Stomach (tissue), 19 donors: ENCODE measurements at places on chromosomes 11 and 22. TPM values are rescaled to one million over a fixed set of nuclear protein-coding genes. Genes with fewer than 3 reads are reported as not detected.
A peak's percentile ranks its signal among the peaks of the same experiment; 100 is the strongest.

MRGPRE gene
- not detected for total RNA-seq

OR5A1 gene
- not detected for total RNA-seq

FXYD2 gene
- not detected for total RNA-seq

FBXO3 gene
- 4.9 TPM for total RNA-seq

TSGA10IP gene
- not detected for total RNA-seq

VWA5A gene
- total RNA-seq, result 111 TPM

CREB3L1 gene
- 42.6 TPM for total RNA-seq

GRCh38 chr11:126354631-126355323 is 709 bp upstream of the ST3GAL4 start:
- peak overlapping the region; percentile 73 for H3K4me3 ChIP-seq
- no peaks in the 10 kb centered on the region for H3K36me3 ChIP-seq
- H3K4me1 ChIP-seq, result peaks cover 28% of the 10 kb centered on the region
- peak overlapping the region; percentile 82 for H3K27ac ChIP-seq
- no peaks in the 10 kb centered on the region for H3K27me3 ChIP-seq

GRCh38 chr11:92685049-92685448 is 284.4 kb upstream of the MTNR1B start:
- no peaks in the 10 kb centered on the region for H3K36me3 ChIP-seq
- H3K27ac ChIP-seq, result no peak overlapping the region
- DNase-seq, result no peak
- no peak overlapping the region for H3K4me3 ChIP-seq
- no peaks in the 10 kb centered on the region for H3K4me1 ChIP-seq
- no peaks in the 10 kb centered on the region for H3K27me3 ChIP-seq

DNA sequence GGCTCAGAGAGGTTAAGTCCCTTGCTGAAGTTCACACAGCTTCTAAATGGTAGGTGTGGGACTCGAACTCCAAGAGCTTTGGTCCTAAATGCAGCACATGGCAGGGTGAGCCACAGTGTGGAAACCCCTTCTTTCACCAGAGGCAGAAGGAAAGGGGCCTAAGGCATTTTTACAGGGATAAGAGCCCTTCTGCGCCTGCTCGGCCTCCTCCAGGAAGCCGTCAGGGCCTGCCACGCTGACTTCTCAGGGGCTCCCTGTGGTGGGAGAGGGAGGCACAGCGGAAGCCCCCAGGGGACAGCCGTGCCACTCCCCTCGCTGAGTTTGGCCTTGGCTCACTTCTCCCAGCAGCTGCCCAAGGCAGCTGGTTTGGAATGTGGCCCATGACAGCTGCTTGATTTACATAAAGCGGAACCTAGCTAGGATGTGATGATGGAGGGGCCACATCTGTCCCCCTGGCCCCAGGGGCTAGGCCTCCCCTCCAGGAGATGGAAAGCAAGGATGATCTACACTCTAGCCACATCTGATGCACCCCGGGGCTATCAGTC is 35.4 kb downstream of the CD82 start:
- peaks cover 44% of the 10 kb centered on the region for H3K4me1 ChIP-seq
- DNase-seq, result peak; percentile 67
- H3K27ac ChIP-seq, result no peak overlapping the region
- peaks cover 14% of the 10 kb centered on the region for H3K36me3 ChIP-seq
- H3K27me3 ChIP-seq, result no peaks in the 10 kb centered on the region

GRCh38 chr11:68042219-68043028 is 3.6 kb downstream of the TCIRG1 start:
- H3K27me3 ChIP-seq, result no peaks in the 10 kb centered on the region
- H3K4me3 ChIP-seq, result no peak overlapping the region
- peak overlapping the region; percentile 93 for H3K27ac ChIP-seq
- peaks cover 56% of the 10 kb centered on the region for H3K4me1 ChIP-seq
- peaks cover 40% of the 10 kb centered on the region for H3K36me3 ChIP-seq

GRCh38 chr22:35443338-35443737 is 43.4 kb downstream of the MCM5 start:
- H3K36me3 ChIP-seq, result no peaks in the 10 kb centered on the region
- no peak overlapping the region for H3K27ac ChIP-seq

DNA sequence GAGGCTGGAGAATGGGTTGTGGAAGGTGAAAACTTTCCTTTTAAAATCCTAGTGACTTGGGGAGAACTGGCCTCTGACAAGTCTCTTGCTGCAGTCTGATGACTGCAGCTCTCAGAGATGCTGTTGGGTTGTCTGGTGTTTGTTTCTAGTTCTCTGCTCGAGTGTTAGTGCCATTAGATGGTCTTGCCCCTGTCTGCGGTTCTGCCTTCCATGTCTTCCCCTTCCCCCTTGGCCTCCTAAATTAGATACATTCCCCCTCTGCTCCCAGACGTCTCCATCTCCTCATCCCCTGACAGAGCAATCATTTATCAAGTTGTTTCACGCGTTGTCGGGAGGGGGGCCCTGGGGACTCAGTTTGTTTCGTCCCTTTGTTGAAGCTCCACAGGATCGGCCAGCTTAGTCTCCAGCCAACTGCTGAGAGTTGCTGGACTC is 67.7 kb downstream of the CECR2 start:
- DNase-seq, result no peak
- H3K36me3 ChIP-seq, result no peaks in the 10 kb centered on the region
- H3K4me3 ChIP-seq, result no peak overlapping the region
- no peak overlapping the region for H3K27ac ChIP-seq
- no peaks in the 10 kb centered on the region for H3K27me3 ChIP-seq

DNA sequence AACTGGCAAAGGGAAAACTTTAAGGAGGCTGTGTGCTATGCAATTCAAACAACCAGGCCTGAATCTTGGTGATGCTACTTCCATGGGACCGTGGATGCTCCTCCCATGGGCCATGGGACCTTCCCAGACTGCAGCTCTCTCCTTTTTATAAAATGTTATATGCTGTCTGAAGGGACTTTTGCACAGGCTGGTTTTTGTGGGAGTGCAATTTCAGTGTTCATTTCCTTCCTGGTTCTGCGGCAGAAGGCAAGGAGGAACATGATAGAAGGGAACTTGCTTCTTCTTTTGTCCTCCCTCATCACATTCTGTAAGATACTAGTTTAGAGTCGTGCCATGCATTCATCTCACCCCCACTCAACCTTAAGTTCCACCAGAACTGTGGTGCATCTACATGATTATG is 68.9 kb downstream of the C11orf58 start:
- H3K36me3 ChIP-seq, result peaks cover 43% of the 10 kb centered on the region
- no peak overlapping the region for H3K4me3 ChIP-seq
- peaks cover 13% of the 10 kb centered on the region for H3K4me1 ChIP-seq
- no peak overlapping the region for H3K27ac ChIP-seq
- H3K27me3 ChIP-seq, result no peaks in the 10 kb centered on the region
- DNase-seq, result no peak

- no peak overlapping the region for H3K4me3 ChIP-seq
- peak; percentile 42 for DNase-seq
- H3K27me3 ChIP-seq, result peaks cover 20% of the 10 kb centered on the region
These were observed 94.1 kb downstream of the CACNA1I start for GRCh38 chr22:39664485-39665200.

DNA sequence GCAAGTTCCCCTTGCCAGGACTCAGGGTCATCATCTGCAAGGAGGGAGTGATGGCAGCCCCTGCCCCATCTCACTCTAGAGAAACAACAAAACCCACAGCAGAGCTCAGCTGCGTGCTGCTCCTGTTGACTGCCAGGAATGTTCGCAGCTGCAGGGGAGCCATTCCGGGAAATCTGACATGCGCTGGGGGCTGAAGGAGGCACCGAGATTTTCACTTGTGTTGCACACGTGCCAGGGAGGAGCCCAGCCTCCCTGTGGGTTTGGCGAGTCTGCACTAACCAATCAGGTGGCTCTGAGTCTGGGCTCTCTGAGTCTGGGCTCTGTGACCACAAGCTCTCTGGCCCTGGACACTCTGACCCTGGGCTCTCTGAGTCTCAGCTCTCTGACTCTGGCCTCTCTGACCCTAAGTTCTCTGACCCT is 10.5 kb downstream of the FGF3 start:
- no peaks in the 10 kb centered on the region for H3K4me1 ChIP-seq
- H3K36me3 ChIP-seq, result no peaks in the 10 kb centered on the region
- H3K27ac ChIP-seq, result no peak overlapping the region
- peak; percentile 26 for DNase-seq
- H3K4me3 ChIP-seq, result no peak overlapping the region

GRCh38 chr22:49525801-49526535 is 301.7 kb downstream of the BRD1 start:
- no peak for DNase-seq
- no peaks in the 10 kb centered on the region for H3K27me3 ChIP-seq
- no peak overlapping the region for H3K4me3 ChIP-seq
- H3K4me1 ChIP-seq, result no peaks in the 10 kb centered on the region
- H3K27ac ChIP-seq, result no peak overlapping the region

DNA sequence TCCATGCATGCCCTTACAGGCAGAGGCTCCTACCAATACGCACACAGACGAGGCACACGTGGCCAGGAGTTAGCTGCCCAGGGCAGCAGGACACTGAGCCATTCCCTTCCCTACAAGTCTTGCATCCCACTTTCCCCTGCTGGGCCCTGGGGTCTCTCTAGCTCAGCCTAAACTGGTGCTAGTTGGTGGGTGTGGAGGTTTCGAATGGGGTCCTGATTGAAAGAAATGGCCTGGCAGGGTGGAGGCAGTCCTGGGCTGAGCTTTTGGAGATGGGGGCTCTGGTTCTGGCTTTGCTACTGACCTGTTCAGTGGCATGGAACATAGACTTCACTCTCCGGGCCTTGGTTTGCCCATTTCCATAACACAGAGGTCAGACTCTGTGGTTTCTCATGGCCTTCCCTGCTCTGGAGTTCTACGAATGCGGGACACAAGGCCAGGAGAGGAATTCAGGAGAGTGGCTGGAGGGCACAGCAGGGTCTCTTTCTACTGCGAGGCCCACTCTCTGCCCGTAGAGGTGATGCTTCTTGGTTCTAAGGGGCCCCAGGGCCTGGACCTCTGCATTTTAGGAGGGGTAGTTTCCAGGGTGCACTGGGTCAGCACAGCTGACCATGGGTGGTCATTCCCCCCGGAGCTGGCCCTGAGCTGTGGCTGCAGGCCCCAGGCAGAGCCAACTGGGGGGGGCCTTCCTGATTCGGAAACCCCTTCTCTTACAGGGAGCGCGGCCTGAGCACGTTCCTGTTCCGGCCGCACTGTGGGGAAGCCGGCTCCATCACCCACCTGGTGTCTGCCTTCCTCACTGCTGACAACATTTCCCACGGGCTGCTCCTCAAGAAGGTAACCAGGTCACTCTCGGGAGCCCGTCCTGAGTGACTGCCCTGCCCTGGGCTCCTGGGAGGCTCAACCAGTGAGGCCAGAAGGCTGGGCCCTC is 40.0 kb downstream of the RNF141 start:
- H3K27me3 ChIP-seq, result no peaks in the 10 kb centered on the region
- peaks cover 6% of the 10 kb centered on the region for H3K4me1 ChIP-seq
- peaks cover 86% of the 10 kb centered on the region for H3K36me3 ChIP-seq
- no peak overlapping the region for H3K27ac ChIP-seq
- DNase-seq, result no peak
- H3K4me3 ChIP-seq, result no peak overlapping the region

- no peaks in the 10 kb centered on the region for H3K36me3 ChIP-seq
- DNase-seq, result no peak
- no peak overlapping the region for H3K27ac ChIP-seq
- no peaks in the 10 kb centered on the region for H3K4me1 ChIP-seq
- no peaks in the 10 kb centered on the region for H3K27me3 ChIP-seq
These were observed 409.2 kb upstream of the LRRC4C start for GRCh38 chr11:41868606-41869005.

DNA sequence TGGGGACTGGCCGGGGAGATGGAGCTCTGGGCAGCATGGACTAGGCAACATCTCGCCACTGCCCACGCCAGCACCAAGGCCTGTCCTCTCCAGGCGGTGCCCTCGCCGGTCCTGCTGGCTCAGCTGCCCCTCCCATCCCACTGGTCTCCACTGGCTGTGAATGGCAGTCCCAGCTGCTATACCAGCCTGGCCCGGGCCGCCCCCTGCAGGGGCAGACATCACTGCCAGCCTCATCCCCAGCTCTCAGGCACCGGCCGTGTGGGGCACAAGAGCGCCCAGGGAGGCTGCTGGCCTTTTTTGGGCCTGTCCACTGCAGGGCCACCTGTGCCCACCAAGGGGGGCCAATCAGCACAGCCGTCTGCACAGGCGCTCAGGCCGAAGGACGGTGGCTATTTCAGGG is 30.1 kb upstream of the H19 start:
- no peaks in the 10 kb centered on the region for H3K4me1 ChIP-seq
- H3K27ac ChIP-seq, result no peak overlapping the region
- H3K27me3 ChIP-seq, result no peaks in the 10 kb centered on the region
- no peak overlapping the region for H3K4me3 ChIP-seq
- H3K36me3 ChIP-seq, result no peaks in the 10 kb centered on the region
- DNase-seq, result no peak

DNA sequence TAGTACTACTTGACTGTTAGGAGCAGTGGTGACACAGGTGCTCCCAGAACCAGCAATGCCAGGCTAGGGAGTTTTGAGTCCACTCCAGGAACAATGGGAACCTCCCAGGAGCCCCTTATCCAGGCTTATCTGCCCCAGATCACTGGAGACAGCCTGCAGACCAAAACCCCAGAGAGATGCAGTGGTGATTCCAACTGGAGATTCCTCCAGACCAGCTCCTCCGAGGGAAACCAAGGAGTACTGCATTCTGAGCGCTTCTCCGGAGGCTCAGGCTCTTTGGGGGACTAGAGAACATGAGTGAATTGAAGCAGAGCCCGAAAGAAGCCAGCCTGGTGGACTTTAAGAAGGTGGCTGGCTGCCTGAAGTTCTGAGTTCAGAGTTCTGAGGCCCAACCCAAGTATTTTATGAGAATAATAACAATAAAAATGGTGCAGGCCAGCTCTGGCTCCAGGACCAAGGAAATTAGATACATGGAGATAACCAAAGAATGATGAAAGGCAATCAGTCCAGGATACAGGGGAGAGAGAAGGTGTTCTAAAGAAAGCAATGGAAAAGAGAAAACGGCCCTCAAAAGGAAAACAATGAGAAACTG is 1.3 kb upstream of the TMEM25 start:
- H3K4me3 ChIP-seq, result no peak overlapping the region
- no peak overlapping the region for H3K27ac ChIP-seq
- DNase-seq, result no peak
- no peaks in the 10 kb centered on the region for H3K27me3 ChIP-seq
- peaks cover 18% of the 10 kb centered on the region for H3K36me3 ChIP-seq

GRCh38 chr11:82676483-82677094 is 57.1 kb downstream of the FAM181B start:
- no peak overlapping the region for H3K4me3 ChIP-seq
- no peaks in the 10 kb centered on the region for H3K27me3 ChIP-seq
- no peaks in the 10 kb centered on the region for H3K4me1 ChIP-seq
- H3K36me3 ChIP-seq, result no peaks in the 10 kb centered on the region

DNA sequence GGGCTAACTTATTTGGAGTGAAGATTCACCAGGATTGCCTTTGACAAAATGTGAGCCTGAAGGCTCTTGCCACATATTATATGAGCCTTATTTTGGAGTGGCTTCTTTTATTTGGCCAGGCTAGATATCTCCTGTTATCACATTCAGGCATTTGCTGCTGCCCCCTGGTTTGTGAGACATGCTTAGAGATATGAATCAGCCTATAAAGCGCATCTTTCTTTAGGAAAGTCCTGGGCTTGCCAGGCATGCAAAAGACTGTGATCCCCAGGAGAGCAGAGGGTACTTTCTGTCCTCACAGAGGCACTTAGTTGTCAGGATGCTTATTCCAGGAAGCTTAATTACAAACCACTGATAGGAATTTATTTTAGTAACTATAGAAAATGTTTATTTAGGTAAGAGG is 333.3 kb downstream of the FAT3 start:
- H3K36me3 ChIP-seq, result no peaks in the 10 kb centered on the region
- no peak overlapping the region for H3K4me3 ChIP-seq
- no peak for DNase-seq
- no peaks in the 10 kb centered on the region for H3K27me3 ChIP-seq
- no peaks in the 10 kb centered on the region for H3K4me1 ChIP-seq
- H3K27ac ChIP-seq, result no peak overlapping the region
